ENCODE measurements at places on chromosomes 12 and 14. TPM values are rescaled to one million over a fixed set of nuclear protein-coding genes. Genes with fewer than 3 reads are reported as not detected.
A peak's percentile ranks its signal among the peaks of the same experiment; 100 is the strongest.

DNA sequence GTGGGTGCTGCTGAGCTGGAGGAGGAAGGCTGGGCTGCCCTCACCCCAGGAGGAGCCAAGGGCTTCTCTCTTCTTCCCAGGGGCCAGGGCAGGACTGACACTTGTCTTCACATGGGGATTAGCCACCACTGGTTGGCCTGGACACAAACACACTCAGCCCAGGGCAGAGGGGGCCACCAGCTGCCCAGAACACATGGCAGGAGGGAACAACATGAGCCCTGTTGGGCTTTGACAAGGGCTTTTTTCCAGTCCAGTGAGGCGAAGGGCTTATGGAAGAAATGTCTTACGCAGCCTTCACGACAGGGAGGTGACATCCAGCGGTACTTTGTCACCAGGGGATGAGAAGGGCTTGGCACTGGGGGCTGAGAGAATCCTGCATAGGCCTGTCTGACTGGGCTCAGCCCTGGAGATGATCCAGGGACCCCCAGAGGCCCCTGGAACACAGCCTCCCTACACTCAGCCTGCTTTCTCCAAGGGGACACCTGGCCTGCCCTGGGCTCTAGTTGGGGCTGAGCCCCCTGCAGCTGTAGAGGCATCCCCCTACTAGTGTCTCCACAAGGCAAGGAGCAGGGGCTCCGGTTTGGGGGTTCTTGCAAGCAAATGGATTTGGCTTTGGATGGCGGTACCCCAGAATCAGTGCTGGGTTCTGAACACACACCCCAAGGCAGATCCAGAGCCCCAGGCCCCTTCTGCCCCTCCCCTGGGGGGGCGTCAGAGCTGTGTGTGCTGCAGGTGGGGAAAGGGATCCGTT lies 18.9 kb downstream of the ARL6IP4 start:
- no peaks in the 10 kb centered on the region for H3K36me3 ChIP-seq
- no peak overlapping the region for H3K4me3 ChIP-seq
- no peak overlapping the region for H3K27ac ChIP-seq

DNA sequence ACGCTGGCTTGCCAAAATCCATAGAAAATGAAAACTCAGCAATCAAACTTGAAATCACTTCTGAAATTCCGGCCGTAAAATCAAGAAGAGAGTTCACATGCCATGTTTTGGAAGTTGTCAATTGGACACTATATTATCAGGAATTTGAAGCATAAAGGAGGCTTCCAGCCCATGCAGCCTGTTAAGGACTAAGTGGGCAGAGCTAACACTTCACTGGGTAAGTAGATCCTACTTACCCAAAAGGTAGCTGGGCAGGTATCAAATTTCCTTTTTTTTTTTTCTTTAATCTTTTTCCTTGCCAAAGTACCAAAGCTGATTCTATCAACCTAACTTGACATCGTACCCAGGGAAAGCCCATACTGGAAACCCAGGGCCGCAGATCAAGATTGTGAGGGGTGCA lies 71.5 kb upstream of the ARHGAP5 start:
- H3K27ac ChIP-seq = peak overlapping the region; percentile 86
- DNase-seq = no peak
- no peaks in the 10 kb centered on the region for H3K27me3 ChIP-seq
- H3K4me3 ChIP-seq = no peak overlapping the region
- H3K36me3 ChIP-seq = no peaks in the 10 kb centered on the region

Gene NYNRIN
- 38.3 TPM for total RNA-seq

- H3K4me1 ChIP-seq = peaks cover 2% of the 10 kb centered on the region
- H3K27me3 ChIP-seq = no peaks in the 10 kb centered on the region
- peaks cover 16% of the 10 kb centered on the region for H3K36me3 ChIP-seq
- no peak for DNase-seq
These were observed 12.4 kb downstream of the HSP90AA1 start for GRCh38 chr14:102074415-102074964.

- no peaks in the 10 kb centered on the region for H3K36me3 ChIP-seq
- no peak for DNase-seq
- H3K27ac ChIP-seq = no peak overlapping the region
- H3K4me3 ChIP-seq = no peak overlapping the region
- H3K27me3 ChIP-seq = peaks cover 8% of the 10 kb centered on the region
- peaks cover 9% of the 10 kb centered on the region for H3K4me1 ChIP-seq
These were observed 13.5 kb upstream of the TNFAIP2 start for GRCh38 chr14:103109535-103110441.

DNA sequence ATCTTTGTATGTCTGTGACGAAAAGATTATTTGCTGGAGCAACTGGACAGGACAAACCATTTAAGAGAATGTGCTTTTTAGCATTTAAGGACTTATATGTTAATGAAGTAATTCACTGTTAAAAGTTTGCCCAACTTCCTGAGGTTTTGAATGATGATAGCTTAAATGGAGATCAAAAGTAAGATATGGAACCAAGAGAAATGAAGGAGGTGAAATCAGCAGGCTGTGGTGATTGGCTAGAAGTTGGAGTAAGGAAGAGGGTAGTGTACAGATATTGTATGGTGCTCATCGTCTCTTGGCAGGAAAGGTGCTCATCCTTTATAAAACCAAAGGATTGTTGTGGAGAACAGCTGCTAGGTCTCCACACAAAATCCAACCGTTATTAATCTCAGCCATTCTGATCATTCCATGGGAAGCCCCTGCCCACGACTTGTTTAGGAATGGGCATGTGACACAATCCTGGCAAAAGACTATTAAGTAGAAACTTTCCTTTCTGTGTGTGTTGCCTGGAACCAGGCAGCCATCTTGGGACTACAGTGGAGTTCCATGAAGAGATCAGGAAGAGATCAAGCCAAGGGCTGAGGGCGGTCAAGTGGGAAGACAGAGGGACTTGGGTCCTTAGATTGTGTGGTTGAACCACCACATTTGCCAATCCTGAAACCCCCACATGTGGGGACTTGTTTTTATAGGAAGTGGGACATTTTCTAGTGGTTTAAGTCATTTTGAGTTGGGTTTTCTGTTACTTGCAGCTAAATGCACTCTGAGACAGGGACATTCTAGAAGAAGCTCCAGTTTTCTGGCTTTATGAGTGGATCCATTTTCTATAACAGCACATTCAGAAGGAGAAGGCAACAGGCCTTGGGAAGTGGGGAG lies 56.8 kb upstream of the CHST11 start:
- no peak overlapping the region for H3K4me3 ChIP-seq
- no peaks in the 10 kb centered on the region for H3K27me3 ChIP-seq
- H3K27ac ChIP-seq = no peak overlapping the region
- no peaks in the 10 kb centered on the region for H3K36me3 ChIP-seq

Gene AHNAK2
- total RNA-seq = 1.1 TPM

DNA sequence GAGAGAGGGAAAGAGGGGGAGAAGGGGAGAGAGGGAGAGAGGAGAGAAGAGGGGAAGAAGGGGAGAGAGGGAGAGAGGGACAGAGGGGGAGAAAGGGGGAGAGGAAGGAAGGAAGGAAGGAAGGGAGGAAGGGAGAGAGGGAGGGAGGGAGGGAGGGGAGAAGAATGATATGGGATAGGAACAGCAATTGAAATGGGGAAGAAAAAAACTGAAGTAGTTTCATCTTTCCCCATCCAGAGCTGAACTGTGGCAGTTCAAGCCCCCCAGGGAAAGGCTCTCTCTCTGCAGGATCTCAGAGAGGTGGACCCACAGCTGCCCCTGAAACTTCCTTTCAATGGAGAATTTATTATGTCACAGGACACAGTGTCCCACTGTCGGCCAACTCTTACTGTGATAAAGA lies 136.9 kb downstream of the DPF3 start:
- H3K36me3 ChIP-seq = peaks cover 6% of the 10 kb centered on the region
- no peaks in the 10 kb centered on the region for H3K27me3 ChIP-seq
- no peak for DNase-seq
- no peak overlapping the region for H3K27ac ChIP-seq
- H3K4me1 ChIP-seq = no peaks in the 10 kb centered on the region
- no peak overlapping the region for H3K4me3 ChIP-seq

DNA sequence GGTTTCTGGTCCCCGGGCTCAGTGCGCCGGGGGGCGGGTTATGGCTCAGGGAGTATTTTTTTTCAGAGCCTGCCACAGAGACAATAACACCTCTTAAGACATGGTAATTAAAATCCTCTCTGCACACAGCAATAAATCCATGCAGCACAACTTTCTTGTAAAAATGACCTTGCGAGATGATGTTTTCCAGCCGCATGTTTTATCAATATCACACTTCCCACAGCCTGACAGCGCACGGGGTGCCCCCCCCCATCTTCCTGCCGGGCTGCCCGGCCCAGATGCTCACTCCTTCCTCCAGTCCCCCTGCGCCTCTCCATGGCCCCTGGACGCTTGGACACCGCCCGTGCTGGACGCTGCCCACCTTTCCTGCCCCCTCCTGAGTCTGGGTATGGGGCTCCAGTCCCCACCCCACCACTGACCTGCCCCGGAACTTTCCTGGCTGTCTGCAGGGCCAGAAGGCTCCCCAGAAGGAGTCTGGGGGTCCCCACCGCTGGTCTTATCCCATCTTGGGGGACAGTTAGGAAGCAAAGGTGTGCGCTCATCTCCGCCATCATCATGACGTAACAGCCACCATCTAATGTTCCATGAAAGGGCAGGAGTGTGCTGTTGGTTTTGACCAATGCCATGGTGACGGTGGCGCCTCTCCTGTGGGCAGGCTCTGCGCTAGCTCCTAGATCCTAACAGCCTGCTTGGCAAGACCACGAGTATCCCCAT lies 182.9 kb downstream of the KIF26A start:
- H3K27me3 ChIP-seq = peaks cover 16% of the 10 kb centered on the region
- H3K4me1 ChIP-seq = no peaks in the 10 kb centered on the region
- no peak overlapping the region for H3K27ac ChIP-seq
- H3K36me3 ChIP-seq = no peaks in the 10 kb centered on the region

DNA sequence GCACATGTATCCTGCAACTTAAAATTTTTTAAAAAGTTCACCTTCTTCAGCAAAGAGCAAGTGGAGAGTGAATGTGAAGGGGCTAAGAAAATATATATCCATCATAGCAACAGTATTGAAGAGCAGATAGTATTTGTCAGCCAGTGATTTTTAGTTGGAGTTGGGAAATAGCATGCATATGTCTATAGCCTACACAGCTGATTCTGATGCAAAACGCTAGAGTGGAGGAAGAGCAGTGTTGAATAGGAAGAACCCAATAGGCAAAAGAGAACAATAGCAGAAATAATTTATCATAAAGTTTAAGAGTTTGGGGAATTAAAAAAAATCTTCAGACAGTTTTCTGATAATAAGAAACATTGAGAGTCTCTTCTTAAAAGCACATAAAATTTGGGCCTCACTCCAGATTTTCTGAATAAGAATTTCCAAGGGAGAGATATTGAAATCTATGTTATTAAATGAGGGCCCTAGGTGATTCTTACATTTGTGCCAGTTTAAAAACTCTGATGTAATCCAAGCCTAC lies 12.0 kb downstream of the PDE6H start:
- H3K27ac ChIP-seq = no peak overlapping the region
- H3K4me1 ChIP-seq = no peaks in the 10 kb centered on the region
- no peaks in the 10 kb centered on the region for H3K27me3 ChIP-seq
- no peak overlapping the region for H3K4me3 ChIP-seq

Gene TAS2R46
- total RNA-seq = 2.6 TPM

GRCh38 chr12:105164068-105164467 lies 56.5 kb downstream of the WASHC4 start:
- DNase-seq = no peak
- no peaks in the 10 kb centered on the region for H3K27me3 ChIP-seq
- H3K4me3 ChIP-seq = no peak overlapping the region
- peak overlapping the region; percentile 69 for H3K27ac ChIP-seq
- H3K4me1 ChIP-seq = peaks cover 5% of the 10 kb centered on the region
- peaks cover 27% of the 10 kb centered on the region for H3K36me3 ChIP-seq
